ENCODE measurements at places on chromosomes 5 and 9. TPM values are rescaled to one million over a fixed set of nuclear protein-coding genes. Genes with fewer than 3 reads are reported as not detected.
A peak's percentile ranks its signal among the peaks of the same experiment; 100 is the strongest.

- ATAC-seq = peak; percentile 85
These were observed 147.2 kb downstream of the C9orf50 start for GRCh38 chr9:129473523-129474244.

GRCh38 chr5:79697222-79698170 lies 7.9 kb downstream of the CMYA5 start:
- ATAC-seq = no peak

DNA sequence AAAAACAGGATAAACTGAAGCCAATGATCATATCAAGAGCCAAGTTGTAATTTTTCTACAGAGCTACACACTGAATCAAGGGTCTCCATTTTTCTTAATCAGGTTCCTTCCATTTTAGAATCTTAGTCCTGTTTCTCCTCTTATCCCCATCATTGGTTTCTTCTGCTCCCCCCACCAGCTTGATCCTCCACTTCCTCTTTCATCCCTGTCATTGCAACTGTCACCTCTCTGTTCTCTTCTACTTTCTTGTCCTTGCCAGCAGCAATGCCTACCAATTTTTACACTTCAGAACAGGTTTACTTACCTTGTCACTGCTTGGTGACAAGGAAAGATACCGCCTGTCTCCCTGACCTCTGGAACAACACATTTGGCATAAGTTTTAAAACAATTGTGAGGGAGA lies 97.3 kb downstream of the CFAP90 start:
- ATAC-seq = no peak

DNA sequence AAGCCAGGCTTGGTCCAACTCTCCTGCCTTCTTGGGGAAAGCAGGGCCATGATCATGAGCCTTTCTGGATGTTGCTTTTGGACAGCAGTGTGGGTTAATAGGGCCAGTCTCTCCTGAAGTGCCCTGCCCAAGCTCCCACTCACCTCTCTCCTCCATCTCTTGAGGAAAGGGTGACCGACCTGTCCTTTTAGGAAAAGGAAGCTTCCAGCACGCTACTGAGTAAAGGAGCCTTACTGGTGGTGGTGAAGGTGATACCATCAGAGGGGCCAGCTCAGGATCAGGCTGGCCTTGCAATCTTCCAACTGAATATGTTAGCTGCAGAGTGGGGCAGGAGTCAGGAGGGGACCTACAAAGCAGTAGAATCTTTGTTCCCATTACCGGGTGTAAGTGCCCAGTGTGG lies 2.2 kb upstream of the RGS3 start:
- no peak for ATAC-seq

- ATAC-seq = no peak
These were observed 98.2 kb downstream of the FOCAD start for GRCh38 chr9:20782289-20782688.

DNA sequence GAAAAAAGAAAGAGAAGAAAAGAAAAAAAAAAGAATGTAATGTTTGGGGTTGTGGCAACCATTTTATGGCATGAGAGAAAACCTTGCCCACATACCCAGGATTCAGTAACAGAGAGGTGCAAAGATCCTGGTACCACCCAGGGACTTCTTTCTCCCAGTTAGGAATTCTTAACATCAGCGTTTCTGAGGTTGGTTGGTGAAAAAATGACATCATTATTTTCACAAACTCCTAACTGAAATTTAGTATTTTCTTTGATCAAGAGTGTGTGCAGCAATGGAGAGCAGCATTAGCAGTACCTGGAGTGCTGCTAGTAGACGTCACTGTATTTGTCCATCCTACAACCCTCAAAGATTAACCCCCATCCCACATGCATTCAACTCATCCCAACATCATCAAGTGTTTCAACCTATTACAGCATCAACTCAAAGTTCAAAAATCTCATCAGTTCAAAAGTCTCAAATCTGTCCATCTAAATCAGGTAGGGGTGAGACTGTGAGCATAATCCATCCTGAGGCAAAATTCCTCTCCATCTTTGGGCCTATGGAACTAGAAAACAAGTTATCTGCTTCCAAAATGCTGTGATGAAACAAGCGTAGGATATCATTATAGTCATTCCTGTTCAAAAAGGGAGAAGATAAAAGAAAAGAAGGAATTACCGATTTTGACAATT lies 60.1 kb upstream of the MSX2 start:
- ATAC-seq = no peak

DNA sequence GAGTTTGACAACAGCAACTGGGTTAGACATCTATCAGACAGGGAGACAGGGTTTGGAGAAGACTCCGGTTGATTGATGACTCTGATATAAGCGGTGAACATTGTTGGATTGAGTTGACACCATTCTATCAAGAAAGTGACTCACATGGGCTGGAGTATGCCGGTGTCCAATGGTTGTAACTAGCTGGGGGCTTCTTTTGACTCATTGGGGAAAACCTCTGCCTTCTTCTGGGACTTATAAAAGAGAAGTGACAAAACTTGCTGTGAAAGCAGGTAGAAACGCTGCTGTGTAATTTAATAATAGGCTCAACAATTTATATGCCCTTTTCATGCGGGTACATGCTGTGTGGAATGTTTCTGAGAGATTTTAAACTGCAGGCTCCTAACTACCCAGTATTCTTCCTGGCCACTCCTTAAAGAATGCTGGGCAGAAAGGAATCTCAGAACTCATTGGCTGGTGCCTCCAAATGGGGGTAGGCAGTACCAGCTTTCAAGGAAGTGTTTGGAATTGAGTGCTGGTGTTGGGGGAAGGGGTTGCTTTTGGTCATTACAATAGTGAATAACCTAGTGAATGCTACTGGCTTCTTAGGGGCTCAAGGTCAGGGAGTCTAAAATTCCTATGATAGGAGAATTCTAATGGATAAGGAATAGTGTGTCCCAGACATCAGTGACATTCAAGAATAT lies 43.9 kb downstream of the FYB1 start:
- ATAC-seq = no peak

DNA sequence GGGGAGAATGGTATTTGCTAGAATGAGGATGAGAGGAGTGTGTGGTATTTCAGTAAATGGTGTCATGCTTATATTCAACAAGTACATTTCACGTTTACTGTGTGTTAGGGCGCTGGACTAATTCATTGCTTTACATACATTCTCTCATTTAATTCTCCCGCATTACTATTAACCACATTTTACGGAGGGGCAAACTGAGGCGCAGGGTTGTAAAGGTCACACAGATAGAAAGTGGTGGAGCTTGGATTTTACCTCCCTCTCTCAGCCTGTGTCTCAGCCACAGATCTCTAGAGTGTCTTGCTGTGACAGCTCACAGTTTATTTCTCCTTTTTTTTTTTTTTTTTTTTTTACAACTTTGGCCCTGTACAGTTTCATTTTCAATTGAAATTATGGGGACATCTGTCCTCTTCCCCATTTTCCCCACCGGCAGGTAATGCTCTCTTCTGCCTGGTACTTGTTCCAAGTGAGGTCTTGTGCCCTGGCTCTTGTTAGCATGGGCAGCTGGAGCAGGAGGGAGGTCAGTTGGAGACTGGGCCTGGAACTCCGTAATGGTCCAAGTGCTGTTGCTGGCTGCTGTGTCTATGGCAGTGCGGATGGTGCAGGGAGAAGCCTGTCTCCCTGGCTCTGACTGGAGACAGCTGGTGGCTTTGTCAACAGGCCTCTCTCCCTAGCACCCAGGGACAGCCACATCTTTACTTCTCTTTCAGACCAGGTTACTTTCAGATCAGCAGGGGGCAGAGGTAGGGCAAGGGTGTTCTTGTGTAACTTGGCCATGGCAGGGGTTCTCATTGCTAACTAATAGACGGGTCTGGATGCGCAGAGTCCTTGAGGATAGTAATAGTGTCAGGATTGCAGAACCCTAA lies 20.5 kb upstream of the NDST1 start:
- no peak for ATAC-seq

GRCh38 chr5:124157320-124157719 lies 589.1 kb downstream of the ZNF608 start:
- no peak for ATAC-seq

- ATAC-seq = peak; percentile 13
These were observed 5.7 kb upstream of the ADRB2 start for GRCh38 chr5:148820461-148821395.

- peak; percentile 58 for ATAC-seq
These were observed 269.4 kb upstream of the PTGER4 start for GRCh38 chr5:40410231-40410861.

DNA sequence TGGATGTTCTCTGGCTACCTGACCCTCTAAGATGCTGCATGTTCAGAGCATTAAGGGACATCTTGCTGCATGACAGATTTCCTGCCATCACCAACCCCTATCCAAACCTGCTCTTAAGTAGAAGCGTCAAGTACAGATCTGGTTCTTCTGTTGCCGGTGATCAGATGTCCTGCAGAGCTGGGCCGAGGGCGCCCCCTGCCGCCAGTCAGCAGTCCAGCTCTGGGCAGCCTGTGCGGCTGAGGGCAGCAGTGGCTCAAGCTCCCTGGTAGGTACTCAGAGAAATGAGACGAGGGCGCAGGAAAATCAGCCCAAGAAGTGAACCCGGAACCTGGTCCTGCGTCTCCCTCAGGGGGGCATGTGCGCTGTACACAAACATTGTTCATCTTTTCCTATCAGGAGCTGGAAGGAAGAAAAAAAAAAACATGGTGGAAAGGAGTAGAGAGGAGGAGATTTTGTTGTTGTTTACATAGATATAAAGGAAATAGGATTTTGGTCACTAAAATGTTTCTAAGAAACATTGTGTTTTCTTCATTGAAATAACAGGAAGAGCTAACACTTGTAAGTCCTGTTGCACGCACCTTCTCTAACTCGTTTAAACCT lies 95.8 kb downstream of the CFAP90 start:
- ATAC-seq = peak; percentile 88

- no peak for ATAC-seq
These were observed 325.2 kb upstream of the POU5F2 start for GRCh38 chr5:94066437-94067207.

GRCh38 chr9:90085633-90086032 lies 480.8 kb downstream of the GADD45G start:
- ATAC-seq = no peak

DNA sequence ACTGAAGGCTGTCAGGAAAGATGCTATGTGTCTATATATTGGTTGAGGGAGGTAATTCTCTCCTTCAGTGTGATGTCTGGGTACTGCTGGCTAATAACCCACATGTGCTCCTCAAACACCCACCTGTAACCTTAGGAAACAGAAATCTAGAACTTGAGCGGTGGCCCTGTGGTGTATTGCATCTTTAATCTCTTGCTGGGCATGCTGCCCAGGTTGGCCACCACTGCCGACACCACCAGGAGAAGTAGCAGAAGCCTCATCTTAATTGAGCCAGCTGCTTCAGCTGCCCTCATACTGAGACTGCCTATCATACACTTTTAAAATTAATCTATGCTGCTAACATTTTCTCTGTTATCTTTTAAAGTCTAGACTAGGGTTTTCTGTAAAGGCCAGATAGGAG lies 103.5 kb upstream of the C5orf63 start:
- ATAC-seq = no peak

GRCh38 chr9:122453677-122454135 lies 24.0 kb downstream of the OR1J1 start:
- ATAC-seq = no peak

DNA sequence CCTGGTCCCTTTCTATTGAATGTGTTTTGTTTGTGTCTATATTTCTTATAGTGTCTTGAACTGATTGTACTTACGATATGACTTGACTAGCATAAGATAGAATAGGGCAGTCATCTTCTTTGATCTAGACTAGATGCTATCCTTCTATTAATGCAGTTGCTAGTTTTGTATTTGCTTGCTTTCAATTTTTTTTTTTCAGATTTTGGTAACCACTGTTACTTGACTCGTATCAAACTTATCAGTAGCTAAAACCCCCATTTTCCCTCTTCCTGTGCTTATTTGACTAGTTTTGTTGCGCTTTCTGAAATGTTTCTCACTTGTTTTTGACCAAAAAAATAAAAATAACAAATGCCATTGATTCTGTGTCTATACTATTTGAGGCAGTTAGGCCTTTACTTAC lies 69.0 kb upstream of the CDKN2B start:
- ATAC-seq = no peak

DNA sequence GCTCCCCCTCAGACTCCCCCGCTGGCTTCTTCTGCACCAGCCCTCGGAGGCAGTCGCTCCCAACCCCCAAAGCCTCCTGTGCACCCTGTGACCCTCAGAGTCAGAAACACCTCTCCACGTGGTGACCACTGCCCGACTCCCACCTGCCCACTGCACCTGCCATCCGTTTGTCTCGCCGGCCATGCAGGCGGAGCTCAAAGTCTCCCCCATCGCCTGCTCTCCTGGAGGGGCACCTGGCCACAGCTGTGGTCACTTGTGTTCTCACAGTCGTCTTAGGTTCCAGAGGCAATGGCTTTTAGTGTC lies 38.2 kb downstream of the MRPL36 start:
- no peak for ATAC-seq

GRCh38 chr5:181044662-181045305 lies 4.7 kb downstream of the BTNL9 start:
- no peak for ATAC-seq

DNA sequence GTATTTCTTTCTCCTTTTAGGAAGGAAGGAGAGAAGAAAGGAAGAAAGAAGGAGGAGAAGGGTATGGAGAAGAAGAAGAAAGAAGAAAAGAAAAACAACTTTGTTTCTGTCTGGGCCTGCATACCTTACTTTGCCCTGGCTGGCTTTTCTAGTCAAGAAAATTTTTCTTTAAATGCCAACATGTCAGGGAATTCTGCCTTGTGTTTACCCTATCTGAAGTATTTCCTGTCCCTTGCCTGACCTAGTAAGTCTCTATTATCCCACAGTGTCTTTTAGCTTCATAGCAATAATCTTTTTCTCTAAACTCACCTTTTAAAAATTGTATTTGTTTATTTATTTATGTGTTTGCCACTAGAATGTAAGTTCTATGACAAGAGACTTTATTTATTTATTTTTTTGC lies 1864.1 kb downstream of the EFNA5 start:
- ATAC-seq = no peak

GRCh38 chr5:7763621-7764072 lies 87.3 kb downstream of the CFAP90 start:
- ATAC-seq = peak; percentile 95

DNA sequence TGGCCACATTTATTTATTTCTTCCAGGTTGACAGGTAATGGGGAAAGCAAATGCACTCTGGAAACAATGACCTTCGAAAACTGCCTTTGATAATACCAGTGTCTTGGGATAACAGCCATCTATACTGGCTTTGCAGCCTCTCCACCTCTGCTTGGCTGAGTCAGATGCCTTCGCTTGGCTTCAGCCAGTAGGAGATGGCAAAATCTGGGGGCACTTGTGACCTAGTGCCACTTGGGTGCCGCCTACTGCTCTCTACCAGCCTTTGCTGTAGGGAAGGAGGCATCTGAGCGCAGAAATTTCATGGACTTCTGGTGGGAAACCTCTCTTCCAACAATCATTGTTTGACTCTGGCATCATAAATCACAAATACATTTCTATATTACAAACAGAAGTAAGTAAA lies 21.8 kb downstream of the FYB1 start:
- no peak for ATAC-seq

- ATAC-seq = no peak
These were observed 28.3 kb upstream of the NDFIP1 start for GRCh38 chr5:142080248-142080647.

- ATAC-seq = no peak
These were observed 14.6 kb upstream of the ANGPTL2 start for GRCh38 chr9:127136880-127137639.

The SPINK13 gene
- 0.34 TPM for total RNA-seq

The GFI1B gene
- total RNA-seq = not detected

The GPR150 gene
- total RNA-seq = 0.78 TPM

The PCDHGA9 gene
- 4.8 TPM for total RNA-seq

The PCDHA4 gene
- 0.05 TPM for total RNA-seq

The CERCAM gene
- 42.1 TPM for total RNA-seq

The LHX3 gene
- total RNA-seq = 4.4 TPM

The SLC34A3 gene
- total RNA-seq = 0.49 TPM

The WWC1 gene
- 6.4 TPM for total RNA-seq

The SAXO1 gene
- 0.87 TPM for total RNA-seq

The SPOCK1 gene
- 15.8 TPM for total RNA-seq

The CCDC152 gene
- 0.96 TPM for total RNA-seq
